Dermis blood vessel endothelial cell (primary cell): ENCODE measurements at places on chromosomes 16 and 17. TPM values are rescaled to one million over a fixed set of nuclear protein-coding genes. Genes with fewer than 3 reads are reported as not detected.

- peak; percentile 75 for DNase-seq
Observed at GRCh38 chr17:74199306-74200092, 4.0 kb upstream of the RPL38 start.

DNA sequence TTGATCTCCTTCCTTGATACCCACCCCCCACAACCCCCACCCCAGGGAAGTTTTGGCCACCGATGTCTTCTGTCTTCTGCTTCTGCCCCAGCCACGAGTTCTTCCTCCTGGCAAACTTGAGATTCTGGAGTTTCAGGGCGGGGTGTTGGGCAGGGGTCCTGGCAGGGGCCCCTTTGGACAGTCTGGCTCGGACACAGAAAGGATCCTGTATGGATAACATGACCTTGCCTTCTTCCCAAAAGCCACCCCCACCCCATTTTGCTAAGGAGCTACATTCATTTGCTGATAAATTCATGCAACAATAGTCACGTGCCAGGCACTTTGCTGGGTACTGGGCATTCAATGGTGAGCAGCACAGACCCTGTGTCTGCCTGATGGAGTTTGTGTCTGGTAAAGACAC, 5.9 kb upstream of the COL1A1 start:
- DNase-seq = no peak

DNA sequence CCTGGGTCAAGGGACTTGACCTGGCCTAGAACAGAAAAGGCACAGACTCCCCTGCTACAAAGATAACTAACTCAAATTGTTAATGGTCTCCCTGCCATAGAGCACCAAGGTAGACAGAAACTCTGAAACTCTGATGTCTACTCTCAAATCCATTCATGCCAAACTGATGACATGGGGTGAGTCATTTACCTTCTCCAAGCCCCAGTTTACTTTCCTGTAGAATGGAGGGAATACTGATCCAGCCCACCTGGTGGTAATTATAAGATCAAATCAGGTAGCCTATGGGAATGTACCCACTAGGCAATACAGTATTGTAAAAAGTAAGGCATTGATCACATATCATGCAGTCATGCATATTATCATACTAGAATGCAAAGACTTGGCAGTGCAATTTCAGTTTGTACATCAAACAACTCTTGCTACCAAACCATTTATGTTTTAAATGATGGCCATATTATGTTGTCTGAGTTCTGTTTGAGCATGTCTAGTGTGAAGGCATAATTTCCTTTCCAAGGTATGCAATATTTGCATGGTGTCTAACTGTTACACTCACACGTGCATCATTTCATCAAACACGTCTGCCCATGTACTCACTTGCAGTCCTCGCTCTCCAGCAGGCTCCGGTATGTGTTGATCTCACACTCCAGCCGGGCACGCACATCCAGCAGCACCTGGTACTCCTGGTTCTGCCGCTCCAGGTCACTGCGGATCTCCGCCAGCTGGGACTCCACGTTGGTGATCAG, 3.0 kb downstream of the KRT31 start:
- DNase-seq = no peak

DNA sequence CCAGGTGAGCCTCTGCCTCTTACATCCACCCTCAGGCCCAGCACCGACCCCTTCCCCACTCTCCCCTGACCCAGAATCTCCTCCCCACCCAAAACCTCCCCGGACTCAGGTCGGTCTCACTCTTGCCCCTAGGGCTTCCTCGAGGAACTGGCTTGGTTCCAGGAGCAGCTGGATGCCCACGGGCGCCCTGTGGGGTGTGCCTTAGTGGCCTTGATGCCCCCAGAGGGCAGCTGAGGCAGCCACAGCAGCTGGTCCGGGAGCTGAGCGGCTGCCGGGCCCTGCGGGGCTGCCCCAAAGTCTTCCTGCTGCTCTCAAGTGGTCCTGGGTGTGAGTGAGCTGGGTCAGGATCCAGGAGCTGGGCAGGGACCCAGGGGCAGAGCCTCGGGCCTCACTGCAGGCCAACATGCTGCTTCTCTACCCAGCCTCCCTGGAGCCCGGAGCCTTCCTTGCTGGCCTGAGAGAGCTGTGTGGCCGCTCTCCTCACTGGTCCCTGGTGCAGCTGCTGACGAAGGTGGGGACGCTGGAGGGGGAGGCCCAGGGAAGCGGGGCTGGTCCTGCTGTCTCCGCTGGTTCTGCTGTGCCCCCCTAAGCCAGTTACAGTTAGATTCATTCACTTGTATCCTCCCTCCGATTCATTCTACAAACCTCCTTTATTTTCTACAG, 9.6 kb downstream of the ZNF213 start:
- no peak for DNase-seq

The KRTAP1-3 gene
- total RNA-seq = not detected in 2 replicates

- peak; percentile 35 for DNase-seq
Observed at GRCh38 chr17:30819971-30820705, 4.4 kb downstream of the CRLF3 start.

DNA sequence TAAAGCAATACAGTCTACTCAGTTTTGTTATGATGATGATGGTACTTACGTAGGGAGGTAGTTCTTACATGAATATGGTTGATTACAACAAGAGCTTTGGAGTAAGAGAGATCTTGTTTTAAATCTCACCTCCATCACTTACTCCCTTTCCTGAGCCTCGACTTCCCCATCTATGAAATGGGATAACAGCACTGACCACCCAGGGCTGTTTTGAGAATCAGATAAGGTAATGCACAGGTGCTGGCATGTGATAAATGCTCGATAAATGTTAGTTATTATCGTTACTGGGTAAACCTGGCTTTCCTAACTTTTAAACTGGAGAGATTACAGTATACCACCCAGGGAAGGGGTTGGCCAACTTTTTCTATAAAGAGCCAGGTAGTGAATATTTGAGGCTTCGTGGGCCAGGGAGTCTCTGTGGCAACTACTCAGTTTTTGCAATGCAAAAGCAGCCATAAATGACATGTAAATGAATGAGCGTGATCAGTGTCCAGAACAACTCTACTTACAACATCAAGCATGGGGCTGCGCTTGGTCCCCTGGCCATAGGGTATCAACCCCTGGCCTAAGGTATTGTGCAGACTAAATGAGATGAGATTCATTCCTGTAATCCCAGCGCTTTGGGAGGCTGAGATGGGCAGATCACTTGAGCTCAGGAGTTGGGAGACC, 73.7 kb downstream of the BMERB1 start:
- no peak for DNase-seq

- peak; percentile 25 for DNase-seq
Observed at GRCh38 chr17:21510686-21511362, 134.7 kb downstream of the KCNJ12 start.

DNA sequence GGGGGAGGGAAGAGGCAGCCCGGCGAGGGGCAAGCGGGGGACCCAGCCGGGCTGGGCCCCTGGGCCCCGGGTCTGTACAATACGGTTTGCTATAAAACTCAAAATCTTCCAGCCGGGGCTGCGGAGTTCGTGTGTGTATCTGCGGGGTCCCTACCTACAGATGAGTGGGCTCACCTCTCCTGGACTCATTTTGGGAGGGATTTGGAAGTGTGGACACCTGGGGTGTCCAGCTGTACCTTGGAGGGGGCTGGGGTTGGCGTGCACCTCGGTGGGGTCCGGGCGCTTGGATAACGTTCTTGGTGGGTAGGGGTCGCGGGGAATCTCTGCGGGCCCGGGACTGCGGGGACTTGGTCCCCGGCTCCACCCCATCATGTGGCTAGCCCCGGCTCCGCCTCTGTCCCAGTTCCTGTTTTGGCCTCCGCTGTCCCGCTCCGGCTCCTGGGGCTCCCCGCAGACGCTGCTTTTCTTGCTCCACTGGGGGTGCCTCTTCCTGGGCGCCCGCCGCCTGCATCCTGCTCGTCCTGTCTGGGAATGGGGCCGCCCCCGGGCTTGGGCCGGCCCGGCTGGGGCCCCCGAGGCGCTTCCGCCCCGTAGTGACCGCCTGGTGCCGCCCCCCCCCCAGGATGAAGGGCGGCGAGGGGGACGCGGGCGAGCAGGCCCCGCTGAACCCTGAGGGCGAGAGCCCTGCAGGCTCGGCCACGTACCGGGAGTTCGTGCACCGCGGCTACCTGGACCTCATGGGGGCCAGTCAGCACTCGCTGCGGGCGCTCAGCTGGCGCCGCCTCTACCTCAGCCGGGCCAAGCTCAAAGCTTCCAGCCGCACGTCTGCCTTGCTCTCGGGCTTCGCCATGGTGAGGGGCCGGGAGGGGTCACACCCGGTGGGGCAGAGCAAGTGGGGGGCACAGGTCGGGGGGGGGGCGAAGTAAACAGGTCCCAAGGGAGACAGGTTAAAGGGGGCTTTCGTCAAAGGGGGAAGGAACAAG, at the start of gene ORAI3:
TSS of gene ORAI3 (plus strand) at position 402 of the 983 bp plus-strand sequence. CDS start at position 624, 222 bp downstream.
- DNase-seq = peak; percentile 65

The CD300LG gene
- total RNA-seq = 0.05 and 0.34 TPM in 2 replicates

DNA sequence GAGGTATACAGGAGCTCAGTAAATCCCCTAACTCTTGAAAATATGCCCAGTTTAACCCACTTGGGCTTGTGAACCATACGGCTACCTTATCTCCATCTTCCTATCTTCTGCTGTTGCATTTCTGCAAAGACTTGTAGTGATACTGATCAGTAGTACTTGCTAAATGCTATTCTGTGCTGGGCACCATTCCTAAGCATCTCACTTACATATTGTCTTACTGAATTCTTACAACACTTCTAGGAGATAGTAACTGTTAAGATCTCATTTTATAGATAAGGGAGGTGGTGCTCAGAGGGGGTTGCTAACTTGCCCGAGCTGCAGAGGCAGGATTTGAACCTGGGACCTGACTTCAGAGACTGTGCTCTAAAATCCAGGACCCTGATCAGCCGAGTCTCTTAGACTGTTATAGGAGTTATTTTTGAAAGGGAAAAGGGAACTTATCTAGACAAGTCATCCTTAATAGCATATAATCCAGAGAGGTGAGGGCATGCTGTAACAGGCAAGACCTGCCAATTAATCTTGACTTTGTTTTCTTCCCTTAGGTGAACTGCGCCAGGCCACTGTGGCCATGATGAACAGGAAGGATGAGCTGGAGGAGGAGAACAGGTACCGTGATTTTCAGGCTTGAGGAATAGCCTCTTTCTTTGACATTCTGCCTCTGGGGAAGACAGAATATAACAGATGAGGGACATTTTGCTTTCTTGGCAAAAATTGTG, 149.7 kb downstream of the SNX29 start:
- DNase-seq = no peak

DNA sequence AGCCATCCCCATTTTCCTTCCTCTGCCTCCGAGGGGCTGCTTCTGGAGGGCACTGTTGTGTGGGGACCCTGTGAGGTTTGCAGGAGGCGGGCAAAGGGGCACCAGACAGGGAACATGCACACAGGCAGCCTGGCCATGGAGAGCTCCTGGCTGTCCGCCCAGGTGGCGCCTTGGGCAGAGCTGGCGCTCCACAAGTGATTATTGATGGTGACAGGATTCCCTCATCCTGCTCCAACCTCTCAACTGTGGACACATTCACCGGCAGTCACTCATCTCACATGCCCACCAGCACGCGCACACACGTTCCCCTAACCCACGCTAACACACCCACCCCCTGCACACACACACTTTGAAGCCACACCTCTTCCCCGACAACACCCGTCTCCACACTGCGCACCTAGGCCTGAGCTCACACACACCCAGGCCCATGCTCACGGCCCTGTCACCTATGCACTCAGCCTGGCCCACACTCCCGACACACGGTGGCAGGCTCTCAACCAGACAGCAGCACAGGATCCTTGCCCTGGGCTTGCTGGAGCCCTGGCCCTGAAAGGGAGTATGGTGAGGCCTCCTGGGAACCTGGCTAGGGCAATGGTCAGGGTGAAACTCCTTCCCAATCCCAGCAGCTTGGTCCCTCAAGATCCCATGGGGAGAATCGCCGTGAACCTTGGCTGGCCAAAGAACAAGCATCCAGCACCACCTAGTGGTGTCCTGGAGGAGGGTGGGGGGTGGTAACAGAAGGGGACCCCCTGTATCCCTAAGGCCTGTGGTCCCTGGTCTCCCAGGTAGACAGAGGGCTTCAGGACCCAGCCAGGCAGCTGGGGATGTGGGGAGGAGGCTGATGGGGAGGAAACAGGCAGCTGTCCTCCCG, 3.6 kb downstream of the PNMT start:
- DNase-seq = peak; percentile 71

GRCh38 chr17:58666858-58667267, 25.0 kb downstream of the TEX14 start:
- peak; percentile 83 for DNase-seq

DNA sequence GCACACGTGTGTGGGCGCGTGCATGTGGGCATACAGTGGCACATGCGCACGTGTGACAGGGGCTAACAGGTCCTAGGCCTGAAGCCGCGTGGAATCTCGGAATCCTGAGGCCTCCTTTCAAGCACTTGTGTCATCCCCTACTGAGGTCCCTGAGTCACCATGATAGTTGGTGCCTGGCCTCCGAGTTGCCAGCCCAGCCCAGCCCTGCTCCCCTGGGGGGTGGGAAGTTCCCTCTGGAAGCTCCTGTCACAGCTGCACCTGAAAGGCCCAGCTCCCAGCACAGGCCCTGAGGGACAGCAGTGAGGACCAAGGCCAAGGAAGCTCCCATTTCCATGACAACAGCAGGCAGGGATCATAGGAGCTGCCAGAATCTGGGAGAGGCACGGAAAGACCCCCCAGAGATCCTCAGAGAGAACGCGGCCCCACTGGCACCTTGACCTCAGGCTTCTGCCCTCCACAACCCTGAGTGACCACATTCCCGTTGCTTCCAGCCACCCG, 35.4 kb upstream of the ENPP7 start:
- no peak for DNase-seq

DNA sequence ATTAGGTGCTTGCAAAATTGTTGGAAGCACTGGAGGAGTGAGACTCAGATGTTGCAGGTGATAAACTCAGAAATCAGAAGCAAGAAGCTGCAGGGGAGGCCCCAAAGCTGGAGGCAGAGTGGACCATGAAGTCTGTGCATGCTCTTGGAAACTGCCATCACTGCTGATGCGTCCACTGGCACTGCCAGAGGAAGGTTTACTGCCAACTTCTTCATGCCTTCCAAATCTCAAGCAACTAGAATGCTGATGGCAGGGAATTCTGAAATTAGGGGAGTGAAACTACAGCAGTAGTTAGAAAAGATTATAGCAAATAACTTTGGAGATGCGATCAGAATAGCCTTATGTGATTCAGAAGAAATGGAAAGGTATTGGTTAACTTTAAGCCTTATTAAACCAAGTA, 277.1 kb upstream of the SDK2 start:
- DNase-seq = no peak

The SCARF1 gene
- 172 and 200 TPM in 2 replicates for total RNA-seq

GRCh38 chr17:66525338-66525737, 222.9 kb downstream of the PRKCA start:
- DNase-seq = no peak

The CBFA2T3 gene
- 0.14 TPM in 1 of 2 replicates, not detected in the other for total RNA-seq

The SLC26A11 gene
- 13.3 and 14.8 TPM in 2 replicates for total RNA-seq

GRCh38 chr17:77839698-77840512, 118.6 kb upstream of the TNRC6C start:
- peak; percentile 38 for DNase-seq
